Hepatocyte (in vitro differentiated cells): ENCODE measurements at places on chromosomes 6 and 20. TPM values are rescaled to one million over a fixed set of nuclear protein-coding genes. Genes with fewer than 3 reads are reported as not detected.

GRCh38 chr20:58610071-58610800 is 40.8 kb upstream of the STX16 start:
- no peak overlapping the region for H3K27ac ChIP-seq
- H3K4me3 ChIP-seq: no peak overlapping the region
- DNase-seq: no peak
- no peaks in the 10 kb centered on the region for H3K27me3 ChIP-seq
- no peaks in the 10 kb centered on the region for H3K4me1 ChIP-seq
- H3K36me3 ChIP-seq: no peaks in the 10 kb centered on the region

DNA sequence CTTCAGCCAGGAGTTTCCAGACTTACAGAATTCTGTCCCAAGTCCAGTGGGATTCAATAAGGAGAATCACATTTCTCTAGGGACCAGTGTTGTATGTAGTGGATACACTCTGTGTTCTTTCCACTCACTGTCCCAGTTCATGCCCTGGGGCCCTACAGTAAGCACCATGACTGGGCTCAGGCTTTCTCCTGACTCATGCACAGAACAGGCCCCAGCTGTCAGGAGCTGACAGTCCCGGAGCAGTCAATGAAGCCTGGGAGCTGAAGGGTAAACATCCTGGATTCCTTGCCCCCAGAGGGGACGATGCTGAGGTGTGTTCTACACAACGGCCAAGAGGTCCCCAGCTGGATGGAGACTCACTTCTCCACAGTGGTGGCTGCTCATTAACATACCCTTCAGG is 40.2 kb upstream of the LRFN2 start:
- no peak overlapping the region for H3K4me3 ChIP-seq
- H3K27me3 ChIP-seq: peaks cover 3% of the 10 kb centered on the region
- H3K4me1 ChIP-seq: no peaks in the 10 kb centered on the region
- H3K36me3 ChIP-seq: no peaks in the 10 kb centered on the region
- H3K27ac ChIP-seq: no peak overlapping the region

The RSPH9 gene
- total RNA-seq: 0.08 and 0.73 TPM in 2 replicates

The OPRM1 gene
- total RNA-seq: not detected in 2 replicates

The WFDC11 gene
- total RNA-seq: not detected in 2 replicates
